ENCODE measurements at places on chromosomes 3 and 15.

DNA sequence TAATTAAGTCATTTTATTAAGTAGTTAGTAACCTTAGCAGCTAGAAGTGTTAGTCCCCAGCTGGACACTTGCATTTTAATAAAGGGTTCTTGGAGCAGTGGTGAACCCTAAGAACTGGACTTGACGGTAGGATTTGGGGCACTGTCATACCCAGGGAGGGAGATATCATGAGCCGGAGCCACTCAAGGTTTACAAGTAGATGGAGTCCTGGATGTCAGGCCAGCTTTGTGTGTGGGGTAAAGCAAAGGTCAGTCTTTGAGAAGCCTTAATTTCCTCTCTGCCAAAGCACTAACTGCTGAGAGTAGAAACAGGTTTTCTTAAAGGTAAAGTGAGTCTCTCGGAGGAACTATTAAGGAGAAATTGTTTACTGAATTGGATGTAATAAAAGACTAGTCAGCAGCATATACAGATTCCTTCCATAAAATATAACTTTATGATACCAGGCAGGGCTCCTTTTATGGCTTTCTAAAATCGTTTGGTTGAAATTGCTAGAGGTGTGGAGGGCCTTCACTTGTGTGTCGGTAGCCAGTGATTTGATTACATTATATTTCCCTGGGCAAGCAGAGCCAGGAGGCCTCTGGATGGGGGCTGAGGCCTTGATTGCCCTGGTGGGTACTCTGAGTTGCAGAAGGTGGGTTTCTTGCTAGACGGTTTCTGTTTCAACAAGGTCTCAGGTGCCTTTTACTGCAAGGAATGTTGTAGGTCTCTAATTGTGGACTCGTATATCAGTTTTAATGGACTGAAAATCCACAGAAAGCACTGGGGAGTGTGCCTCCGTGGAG lies 23.1 kb downstream of the SQOR start:
- no peak for DNase-seq

- DNase-seq, result no peak
These were observed 7.4 kb downstream of the PDE8A start for GRCh38 chr15:84988909-84989644.

DNA sequence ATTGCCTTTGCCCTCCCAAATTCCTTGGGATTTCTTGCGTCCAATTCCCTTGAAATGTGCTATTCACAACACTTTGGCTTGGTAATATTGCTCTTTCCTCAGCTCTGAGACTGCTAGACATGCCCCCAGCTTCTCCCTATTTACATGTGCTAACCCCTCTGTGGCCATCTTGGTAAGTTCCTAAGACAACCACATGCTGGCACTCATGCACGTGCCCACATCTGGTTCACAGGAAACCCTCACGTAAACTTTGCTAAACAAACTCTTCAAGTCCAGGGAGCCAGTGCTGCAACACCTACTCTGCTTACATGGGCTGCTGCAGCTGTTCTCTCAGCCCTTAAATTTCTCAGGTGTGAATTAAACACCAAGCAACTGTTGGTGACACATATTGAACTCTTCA lies 121.8 kb downstream of the ADAMTSL3 start:
- no peak for DNase-seq

- DNase-seq, result no peak
These were observed 5.6 kb upstream of the SRPRB start for GRCh38 chr3:133799794-133800585.

DNA sequence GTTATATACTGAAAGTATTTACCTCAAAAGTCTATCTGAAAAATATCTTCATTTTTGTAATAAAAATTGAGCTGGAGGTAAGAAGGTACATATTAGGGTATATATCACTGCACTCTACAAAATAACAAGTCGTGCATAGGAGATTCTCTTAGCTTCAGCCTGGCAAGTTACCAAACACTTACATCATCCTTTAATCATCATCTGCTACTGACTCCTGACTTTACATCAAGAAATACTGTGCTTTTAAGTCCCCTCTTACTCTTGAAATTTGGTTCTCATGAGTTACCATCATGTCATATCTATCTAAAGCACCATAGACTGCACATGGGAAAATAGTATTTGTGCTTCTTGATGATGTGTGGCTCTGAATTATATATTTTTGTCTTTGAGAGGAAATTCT lies 50.8 kb downstream of the LYSMD4 start:
- DNase-seq, result no peak

DNA sequence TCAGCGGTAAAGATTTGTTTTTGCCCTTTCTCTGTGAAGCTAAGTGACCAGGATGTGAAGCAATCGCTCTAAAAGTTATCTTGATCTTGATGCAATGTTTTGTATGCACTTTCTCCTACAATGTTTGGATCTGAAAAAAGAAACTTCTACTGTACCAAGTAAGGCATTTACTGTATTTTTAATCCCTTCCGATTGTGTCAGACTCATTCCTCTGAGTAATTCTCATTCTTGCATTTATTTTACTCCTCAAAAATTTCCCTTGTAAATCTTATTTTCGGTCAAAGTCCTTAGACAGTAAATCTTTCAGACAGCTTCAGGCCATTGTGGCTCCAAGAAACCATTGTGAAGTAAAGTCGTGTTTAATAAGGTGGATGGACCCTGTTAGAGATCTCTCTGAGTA lies 141.9 kb downstream of the TP63 start:
- no peak for DNase-seq

GRCh38 chr15:69895202-69895601 lies 202.5 kb downstream of the TLE3 start:
- DNase-seq, result no peak

GRCh38 chr3:38121832-38122461 lies 15.0 kb downstream of the ACAA1 start:
- DNase-seq, result no peak

DNA sequence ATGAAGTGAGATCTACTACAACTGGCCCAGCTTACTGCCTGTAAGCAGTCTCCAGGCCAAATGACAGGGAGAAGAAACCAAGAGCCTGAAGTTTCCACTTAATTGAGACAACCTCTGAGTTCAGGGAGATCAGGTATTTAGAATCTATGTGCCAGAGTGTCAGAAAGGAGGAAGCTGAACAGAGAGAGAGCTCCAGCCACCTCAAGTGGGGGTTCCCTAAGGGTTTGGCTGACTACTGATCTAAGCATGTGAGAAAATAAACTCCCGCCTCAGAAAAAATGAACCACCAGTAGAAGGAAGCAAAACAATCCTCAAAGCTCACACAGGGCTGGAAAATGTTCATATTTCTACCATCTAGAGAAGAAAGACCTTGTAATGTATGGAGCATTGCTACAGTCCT lies 25.0 kb downstream of the ADAM10 start:
- DNase-seq, result no peak
